ENCODE measurements at places on chromosomes 6 and 20. TPM values are rescaled to one million over a fixed set of nuclear protein-coding genes. Genes with fewer than 3 reads are reported as not detected.

The C20orf202 gene
- 0.17 TPM for total RNA-seq

The RHAG gene
- 0.11 TPM for total RNA-seq

The KIAA1755 gene
- total RNA-seq, result 0.22 TPM

The BPIFB4 gene
- not detected for total RNA-seq

The RRAGD gene
- total RNA-seq, result 0.43 TPM

The APOM gene
- total RNA-seq, result 0.54 TPM

The ESR1 gene
- total RNA-seq, result not detected

The CRIP3 gene
- total RNA-seq, result not detected

The RSPH3 gene
- total RNA-seq, result 4.6 TPM

The ENPP4 gene
- total RNA-seq, result 0.26 TPM

All from dermis lymphatic vessel endothelial cell (primary cell).